ENCODE measurements at places on chromosomes 6 and 20.

DNA sequence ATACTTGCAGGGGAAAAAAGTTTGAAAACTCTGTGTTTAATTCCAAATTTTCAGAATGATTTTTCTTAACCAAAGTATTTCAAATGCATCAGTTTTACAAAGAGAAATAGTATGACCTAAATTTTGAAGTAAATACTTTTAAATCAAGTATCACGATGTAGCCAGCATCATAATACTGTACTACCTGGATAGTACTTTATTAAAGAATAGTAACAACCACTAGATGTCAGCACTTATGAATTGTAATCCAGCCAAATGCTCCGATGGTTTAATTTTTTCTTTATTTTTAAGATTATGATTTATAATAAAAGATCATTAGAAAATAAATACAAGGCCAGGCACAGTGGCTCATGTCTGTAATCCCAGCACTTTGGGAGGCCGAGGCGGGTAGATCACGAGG lies 37.2 kb upstream of the HACE1 start:
- no peak for DNase-seq

DNA sequence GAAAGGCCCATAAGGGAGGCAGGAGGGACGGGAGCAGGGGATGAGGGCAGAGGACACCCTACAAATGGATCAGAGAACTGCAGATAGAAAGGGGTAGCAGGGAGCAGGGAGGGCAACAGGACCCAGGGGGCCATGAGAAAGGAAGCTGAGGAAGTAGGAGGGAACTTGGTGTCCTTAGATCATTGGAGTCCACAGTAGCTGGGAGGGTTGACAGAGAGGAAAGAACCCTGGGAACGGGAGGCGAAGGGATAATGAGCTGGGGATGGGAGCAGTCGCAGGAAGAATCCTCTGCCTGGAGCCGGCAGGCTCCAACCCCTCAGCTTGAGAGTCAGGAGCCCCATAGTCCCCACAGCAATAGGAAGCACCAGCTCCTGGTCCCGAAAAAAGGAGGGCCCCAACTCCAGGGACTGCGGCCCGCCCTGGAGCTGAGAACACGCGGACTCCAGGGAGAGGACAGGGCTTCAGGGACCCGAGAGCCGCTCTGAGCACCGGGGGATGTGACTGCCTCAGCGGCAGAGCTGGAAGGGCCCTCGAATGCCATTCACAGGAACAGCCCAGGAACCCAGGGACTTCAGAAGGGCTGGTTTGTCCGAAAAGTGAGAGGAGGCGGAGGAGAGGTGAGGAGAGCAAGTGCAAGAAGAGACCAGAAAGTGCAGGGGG lies 32.7 kb downstream of the HLA-A start:
- DNase-seq, result no peak

GRCh38 chr20:57619051-57619831 lies 985 bp downstream of the ZBP1 start:
- DNase-seq, result no peak

DNA sequence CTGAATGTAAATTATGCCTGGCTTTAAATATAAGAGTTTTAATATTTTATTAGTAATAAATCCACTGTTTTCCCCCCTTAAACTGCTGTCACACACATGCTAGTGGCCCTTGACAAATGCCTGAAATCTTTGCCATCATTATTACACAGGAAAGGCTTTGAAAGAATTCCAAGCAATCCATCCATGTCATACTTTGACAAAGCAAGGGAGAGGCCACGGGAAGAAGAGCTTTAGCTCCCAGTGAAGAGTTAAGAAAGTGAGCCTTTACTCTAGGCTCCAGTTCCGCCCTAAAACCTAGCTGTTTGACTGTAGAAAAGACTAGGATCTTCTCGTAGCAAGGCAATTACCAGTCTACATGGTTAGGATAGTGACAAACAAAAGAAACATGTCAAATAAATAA lies 147.9 kb downstream of the GMDS start:
- no peak for DNase-seq

GRCh38 chr20:22582964-22583772 lies 1.2 kb downstream of the FOXA2 start:
- DNase-seq, result no peak

DNA sequence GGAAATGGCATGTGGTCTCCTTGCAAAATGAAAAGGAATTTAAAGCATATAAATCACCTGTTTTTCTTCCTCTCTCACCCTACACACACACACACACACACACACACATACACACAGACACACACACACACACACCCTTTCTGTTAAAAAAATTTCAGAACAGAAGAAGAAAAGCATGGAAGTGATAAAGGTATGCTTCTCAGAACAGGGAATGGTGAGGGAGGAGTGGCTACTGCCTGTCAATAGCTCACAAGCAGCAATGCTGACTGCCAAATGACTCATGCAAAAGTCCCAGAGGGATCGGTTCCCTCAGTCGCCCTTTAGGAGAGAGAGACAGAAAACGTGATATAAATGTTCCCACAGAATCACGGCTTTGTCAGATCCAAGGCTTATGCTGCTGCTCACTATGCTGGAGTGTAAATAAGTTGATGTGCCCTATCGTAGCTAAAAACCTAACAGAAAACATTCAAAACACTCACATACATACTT lies 102.6 kb downstream of the IBTK start:
- no peak for DNase-seq

DNA sequence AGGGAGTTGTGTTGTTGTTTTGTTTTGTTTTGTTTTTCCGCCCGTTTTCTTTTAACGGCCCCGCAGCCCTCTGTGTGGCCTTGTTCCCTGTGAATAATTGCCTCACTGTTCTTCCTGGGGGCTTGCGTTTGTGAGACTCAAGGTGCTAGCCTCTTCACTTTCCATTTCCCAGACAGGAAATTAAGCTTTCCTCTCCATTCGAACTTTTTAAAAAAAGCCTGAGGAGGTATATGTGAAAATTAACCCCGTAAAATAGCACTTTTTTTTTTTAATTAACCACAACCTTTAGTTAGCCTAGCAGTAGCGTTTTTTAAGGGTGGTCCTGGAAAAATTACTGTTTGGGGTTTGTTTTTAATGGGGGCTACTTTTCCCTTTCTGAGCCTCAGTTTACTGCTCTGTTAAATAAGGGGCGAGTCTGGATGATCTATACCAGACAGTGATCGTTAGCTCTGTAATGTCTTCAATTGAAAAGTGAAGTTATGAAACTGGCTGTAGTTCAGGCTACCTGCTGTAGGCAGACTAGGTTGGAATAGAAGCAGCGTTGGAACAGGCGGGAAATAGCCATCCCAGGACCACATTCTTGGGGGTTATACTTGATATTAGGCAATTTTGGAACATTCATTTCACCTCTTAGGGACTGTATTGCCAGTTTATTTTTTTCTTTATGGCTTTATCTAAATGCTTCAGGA lies 1.7 kb downstream of the STX16 start:
- no peak for DNase-seq

- DNase-seq, result no peak
Measured at GRCh38 chr6:41647061-41647511, 8.8 kb downstream of the MDFI start.

DNA sequence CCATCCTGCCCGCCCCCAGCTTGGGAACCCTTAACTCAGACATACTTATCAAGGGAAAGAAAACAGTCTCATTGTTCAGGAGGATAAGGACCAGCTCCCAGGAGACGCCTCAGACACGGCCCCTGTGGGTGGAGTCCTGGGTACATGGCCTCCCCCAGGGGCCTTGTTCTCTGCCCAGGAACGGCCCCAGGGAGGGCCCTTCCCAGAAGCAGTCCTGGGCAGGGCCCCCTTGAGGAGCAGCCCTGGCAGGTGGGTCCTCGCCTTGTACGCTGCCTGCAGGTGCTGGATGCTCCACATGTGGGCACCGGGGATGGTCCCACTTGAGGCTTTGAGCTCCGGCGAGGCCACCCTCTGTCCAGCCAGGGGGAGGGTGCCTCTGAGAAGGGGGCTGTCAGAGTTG lies 4.5 kb upstream of the GATA5 start:
- no peak for DNase-seq

DNA sequence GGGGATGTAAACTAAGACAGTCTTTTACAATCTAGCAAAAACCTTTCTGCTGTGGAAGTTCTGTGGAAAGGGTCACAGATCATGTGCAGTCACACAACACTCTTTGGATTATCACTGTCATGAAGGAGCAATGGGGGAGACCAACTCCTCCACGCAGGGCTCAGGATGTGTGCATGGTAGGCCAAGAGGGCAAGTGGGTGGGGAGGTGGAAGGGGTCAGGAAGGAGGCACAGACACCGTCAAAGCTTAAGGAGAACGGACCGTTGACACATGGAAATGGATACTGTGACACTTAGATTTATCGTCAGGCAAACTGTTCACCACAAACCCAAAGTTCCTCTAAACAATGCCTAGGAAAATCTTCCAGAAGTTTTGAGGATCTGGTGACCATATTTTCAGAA lies 215.8 kb downstream of the PAX1 start:
- DNase-seq, result no peak

GRCh38 chr6:39088331-39088730 lies 26.7 kb downstream of the SAYSD1 start:
- DNase-seq, result peak; percentile 78

- no peak for DNase-seq
Measured at GRCh38 chr6:5175635-5176034, 85.1 kb downstream of the LYRM4 start.

DNA sequence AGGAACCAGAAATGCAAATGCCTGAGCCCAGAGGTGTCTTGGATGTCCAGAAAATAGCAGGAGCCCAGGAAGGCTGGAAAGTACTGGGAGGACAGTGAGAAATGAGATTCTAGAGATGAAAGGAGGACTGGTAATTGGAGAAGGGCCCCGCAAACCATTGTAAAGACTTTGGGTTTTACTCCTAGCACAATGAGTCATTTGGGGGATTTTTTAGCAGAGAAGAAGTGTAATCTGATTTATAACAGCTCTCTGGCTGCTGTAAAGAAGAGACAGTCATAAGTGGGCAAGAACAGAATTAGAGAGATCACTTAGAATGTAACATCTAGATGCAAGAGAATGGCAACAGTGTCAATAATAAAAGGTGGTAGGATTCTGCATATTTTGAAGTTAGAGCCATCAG lies 40.2 kb downstream of the SLC35F1 start:
- DNase-seq, result no peak

DNA sequence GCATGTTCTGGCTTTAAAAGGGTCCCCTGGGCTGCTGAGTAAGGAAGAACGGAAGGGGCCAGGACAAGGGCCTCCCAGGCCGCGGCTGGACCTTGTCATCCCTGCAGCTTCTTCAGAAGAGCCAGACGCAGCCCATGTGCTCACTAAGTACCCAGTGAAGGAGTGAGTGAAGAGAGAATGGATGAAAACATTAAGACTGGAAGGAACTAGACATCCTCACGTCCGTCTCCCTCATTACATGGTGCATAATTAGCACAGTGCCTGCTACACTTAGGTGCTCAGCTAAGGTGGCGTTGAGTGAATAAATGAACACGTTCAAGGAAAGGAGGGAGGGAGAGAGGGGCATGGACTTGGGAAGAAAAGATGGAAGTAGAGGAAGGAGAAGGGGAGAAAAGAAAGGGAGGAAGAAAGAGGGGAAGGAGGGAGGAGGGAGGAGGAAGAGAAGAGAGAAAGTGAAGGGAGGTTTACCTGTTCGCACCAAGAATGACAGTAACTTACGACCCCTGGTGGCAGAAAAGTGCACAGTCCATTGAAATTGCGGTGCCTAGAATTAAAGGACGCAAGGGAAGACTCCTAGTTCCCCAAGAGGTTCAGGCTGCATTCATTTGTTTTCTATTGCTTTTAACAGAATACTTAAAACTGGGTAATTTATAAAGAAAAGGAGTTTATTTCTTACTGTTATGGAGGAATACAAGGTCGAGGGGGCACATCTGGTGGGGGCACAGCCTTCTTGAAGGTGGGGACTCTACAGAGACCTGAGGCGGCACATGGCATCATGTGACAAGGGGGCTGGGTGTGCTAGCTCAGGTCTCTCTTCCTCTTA lies 8.0 kb downstream of the TP53RK start:
- no peak for DNase-seq

DNA sequence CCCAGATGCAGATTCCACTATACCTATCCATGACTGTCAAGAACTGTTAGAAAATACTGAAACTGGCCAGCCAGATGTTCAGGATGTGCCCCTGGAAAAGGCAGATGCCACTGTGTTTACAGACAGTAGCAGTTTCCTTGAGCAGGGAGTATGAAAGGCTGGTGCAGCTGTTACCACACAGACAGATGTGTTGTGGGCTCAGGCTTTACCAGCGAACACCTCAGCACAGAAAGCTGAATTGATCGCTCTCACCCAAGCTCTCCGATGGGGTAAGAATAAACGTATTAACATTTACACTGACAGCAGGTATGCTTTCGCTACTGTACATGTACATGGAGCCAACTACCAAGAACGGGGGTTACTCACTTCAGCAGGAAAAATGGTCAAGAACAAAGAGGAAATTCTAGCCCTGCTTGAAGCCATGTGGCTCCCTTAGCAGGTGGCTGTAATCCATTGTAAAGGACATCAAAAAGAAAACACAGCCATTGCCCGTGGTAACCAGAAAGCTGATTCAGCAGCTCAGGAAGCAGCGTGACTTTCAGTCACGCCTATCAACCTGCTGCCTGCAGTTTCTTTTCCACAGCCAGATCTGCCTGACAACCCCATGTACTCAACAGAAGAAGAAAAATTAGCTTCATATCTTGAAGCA lies 459.7 kb upstream of the HTR1E start:
- DNase-seq, result no peak

GRCh38 chr6:46795816-46796215 lies 2.6 kb downstream of the MEP1A start:
- no peak for DNase-seq

DNA sequence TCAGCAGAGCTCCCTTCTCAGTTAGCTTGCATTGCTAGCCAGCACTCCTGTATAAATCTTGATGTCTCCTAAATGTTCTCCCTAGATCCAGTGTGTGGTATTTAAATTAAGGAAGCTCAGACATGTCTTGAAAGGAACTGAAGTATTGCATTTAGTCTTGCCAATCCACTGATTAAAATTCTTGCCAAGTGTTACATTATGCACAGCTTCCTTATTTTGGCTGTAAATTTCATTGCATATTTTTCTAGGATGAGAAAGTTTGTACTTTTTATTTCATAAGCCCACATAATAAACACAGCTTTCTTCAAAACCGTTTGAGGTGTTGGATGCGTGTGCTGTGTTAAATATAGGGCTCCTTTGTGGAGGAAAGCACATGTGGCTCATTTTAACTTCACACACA lies 329.8 kb upstream of the FLRT3 start:
- DNase-seq, result no peak

GRCh38 chr6:170150590-170150945 lies 140.3 kb downstream of the DLL1 start:
- DNase-seq, result no peak

GRCh38 chr6:56944661-56945060 lies 10.2 kb upstream of the BEND6 start:
- no peak for DNase-seq

- DNase-seq, result no peak
Measured at GRCh38 chr6:28353356-28353755, 3.6 kb downstream of the ZKSCAN3 start.

- DNase-seq, result no peak
Measured at GRCh38 chr6:135493218-135493961, 4.2 kb downstream of the AHI1 start.

GRCh38 chr6:107444277-107444676 lies 15.1 kb downstream of the PDSS2 start:
- no peak for DNase-seq

- no peak for DNase-seq
Measured at GRCh38 chr6:168615837-168616236, 174.9 kb downstream of the SMOC2 start.
